ENCODE measurements at places on chromosomes 16 and 17.

- H3K4me1 ChIP-seq: peaks cover 15% of the 10 kb centered on the region
- H3K4me3 ChIP-seq: peak overlapping the region; percentile 90
- no peaks in the 10 kb centered on the region for H3K36me3 ChIP-seq
Observed at GRCh38 chr16:77789085-77790008, 983 bp downstream of the VAT1L start.

DNA sequence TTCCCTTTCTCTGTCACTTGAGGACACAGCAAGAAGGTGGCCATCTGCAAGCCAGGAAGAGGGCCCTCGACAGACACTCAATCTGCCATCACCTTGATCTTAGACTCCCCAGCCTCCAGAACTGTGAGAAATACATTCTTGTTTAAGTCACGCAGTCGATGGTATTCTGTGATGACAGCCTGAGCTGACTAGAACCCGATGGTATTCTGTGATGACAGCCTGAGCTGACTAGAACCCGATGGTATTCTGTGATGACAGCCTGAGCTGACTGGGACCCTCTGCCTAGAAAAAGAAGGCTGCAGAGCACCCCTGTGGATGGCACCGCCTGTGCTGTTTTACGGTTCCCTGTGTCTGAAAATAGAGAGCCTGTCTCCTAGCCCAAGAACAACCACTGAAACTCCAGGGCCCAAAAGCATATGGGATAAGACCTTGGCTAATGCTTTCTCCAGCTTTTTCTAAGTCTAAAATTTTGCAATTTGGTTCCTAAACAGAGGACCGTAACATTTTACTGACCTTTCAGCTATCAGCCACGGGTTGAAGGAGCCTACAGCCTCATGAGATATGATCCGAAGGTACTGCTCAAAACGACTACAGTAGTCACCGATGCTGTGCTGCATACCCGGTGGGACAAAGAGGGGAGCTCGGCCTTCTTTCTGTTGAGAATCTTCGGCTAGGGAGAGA, 33.1 kb upstream of the PITPNM3 start:
- H3K4me3 ChIP-seq: no peak overlapping the region
- no peaks in the 10 kb centered on the region for H3K27me3 ChIP-seq
- peaks cover 32% of the 10 kb centered on the region for H3K36me3 ChIP-seq
- no peak overlapping the region for H3K27ac ChIP-seq
- H3K4me1 ChIP-seq: no peaks in the 10 kb centered on the region

DNA sequence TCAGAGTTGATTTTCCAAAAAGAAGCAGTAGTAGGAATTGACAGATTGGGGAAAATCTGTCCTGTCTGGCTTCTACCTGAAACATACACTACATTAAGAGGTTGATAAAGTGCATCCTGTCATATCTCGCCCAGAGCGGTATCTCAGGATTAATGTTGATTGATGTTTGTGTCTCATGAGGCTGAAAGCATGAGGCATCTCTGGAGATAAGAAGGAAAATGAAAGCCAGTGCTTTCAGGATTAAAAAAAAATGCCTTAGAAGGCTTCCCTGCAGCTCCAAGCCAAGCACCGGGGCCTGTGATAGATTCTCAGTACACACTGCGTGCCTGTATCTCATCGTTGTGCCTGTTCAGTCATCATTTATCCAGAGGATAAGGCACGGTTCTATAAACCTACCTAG, 26.4 kb upstream of the CD300E start:
- H3K4me1 ChIP-seq: no peaks in the 10 kb centered on the region
- DNase-seq: no peak
- peaks cover 71% of the 10 kb centered on the region for H3K27me3 ChIP-seq

GRCh38 chr17:79836510-79836971, 2.7 kb downstream of the CBX4 start:
- peak; percentile 29 for DNase-seq
- H3K27ac ChIP-seq: no peak overlapping the region
- H3K4me3 ChIP-seq: peak overlapping the region; percentile 76
- H3K27me3 ChIP-seq: peaks cover 92% of the 10 kb centered on the region
- peaks cover 49% of the 10 kb centered on the region for H3K4me1 ChIP-seq
- no peaks in the 10 kb centered on the region for H3K36me3 ChIP-seq

GRCh38 chr16:12240036-12240435, 263.5 kb downstream of the SNX29 start:
- no peak overlapping the region for H3K27ac ChIP-seq
- no peak for DNase-seq
- H3K27me3 ChIP-seq: no peaks in the 10 kb centered on the region
- no peak overlapping the region for H3K4me3 ChIP-seq
- no peaks in the 10 kb centered on the region for H3K36me3 ChIP-seq
- H3K4me1 ChIP-seq: peaks cover 10% of the 10 kb centered on the region

DNA sequence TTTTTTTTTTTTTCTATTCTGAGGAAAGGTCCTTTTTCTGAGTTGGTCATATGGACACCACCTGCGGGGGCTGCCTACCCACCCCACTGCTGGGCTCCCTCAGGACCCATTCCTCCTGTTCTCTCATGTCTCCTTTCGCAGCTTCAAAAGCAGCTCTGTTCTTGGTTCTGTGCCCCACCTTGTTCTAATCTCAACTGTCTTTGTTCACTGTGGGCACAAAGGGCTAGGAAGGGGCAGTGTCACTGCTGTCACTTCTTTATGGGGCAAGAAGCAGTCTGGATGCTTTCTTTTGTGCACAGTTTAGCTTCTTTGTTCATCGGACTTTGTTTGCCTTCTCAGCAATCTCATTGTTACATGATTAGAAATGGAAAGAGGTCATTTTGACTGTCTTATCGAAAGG, 7.1 kb downstream of the GOSR2 start:
- no peaks in the 10 kb centered on the region for H3K27me3 ChIP-seq
- peaks cover 8% of the 10 kb centered on the region for H3K36me3 ChIP-seq
- H3K4me1 ChIP-seq: no peaks in the 10 kb centered on the region
- DNase-seq: no peak

DNA sequence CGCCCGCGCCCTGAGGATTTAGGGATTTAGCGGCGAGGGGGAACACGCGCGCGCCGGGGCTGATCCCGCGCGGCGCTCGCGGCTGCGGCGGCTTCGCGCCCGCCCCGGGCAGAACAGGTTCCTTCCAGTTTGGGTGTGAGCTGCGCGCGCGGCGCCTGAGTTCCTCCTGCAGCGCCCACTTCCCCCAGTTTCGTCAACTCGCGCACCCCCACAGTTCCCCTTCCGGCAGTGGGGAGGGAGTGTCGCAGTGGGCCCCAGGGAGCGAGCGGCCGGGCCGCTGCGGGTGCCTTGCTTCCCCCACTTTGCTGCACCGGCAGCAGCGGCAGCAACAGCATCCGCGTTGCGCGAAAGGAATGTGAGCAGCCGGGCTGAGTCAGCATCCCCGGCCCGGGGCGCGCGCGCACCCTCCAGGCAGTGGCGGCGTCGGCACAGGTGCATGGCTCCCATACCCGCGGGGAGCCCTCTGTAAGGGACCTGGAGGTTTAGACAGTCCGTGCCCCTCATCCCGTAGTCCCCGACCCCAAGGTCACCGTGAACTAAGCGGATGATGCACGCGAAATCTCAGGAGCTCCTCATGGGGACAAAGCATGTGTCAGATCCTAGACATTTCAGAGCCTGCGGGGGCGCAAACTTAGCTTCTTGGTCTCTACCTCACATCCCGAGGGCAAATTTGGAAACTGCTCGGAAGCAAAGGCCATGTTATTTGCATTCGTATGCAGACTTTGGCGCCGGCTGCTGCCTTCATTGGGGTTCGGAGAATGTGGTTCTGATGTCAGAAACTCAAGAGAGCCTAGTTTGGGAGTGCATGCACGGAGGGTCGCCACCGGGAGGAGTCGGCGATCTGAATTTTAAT, 767 bp downstream of the ARSG start:
- H3K4me3 ChIP-seq: peak overlapping the region; percentile 89
- H3K27me3 ChIP-seq: peaks cover 63% of the 10 kb centered on the region
- peaks cover 45% of the 10 kb centered on the region for H3K4me1 ChIP-seq
- peak overlapping the region; percentile 45 for H3K27ac ChIP-seq
